ENCODE measurements at places on chromosomes 4 and X. TPM values are rescaled to one million over a fixed set of nuclear protein-coding genes. Genes with fewer than 3 reads are reported as not detected.

The RHOXF2 gene
- not detected for total RNA-seq

The C4orf17 gene
- not detected for total RNA-seq

DNA sequence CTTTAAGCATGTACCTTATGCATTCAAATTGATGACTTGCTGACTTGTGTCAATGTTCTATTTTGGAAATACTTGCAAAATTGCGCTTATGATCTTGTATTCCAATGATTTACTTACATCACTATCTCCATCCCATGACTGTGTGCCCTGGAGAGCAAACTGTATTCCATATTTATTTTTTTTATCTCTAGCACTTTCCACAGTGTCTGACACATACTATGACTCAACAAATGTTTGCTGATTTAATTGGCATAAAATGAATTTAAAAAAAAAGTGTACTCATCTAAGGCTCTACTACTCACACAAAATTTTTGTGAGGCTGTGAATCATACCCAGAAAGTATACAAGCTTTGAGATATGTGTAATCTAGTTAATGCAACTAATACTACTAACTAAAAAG lies 1066.8 kb upstream of the ADGRL3 start:
- H3K27ac ChIP-seq = no peak overlapping the region
- H3K4me3 ChIP-seq = no peak overlapping the region
- no peaks in the 10 kb centered on the region for H3K4me1 ChIP-seq

GRCh38 chrX:29826742-29827141 lies 388.6 kb upstream of the MAGEB2 start:
- no peaks in the 10 kb centered on the region for H3K36me3 ChIP-seq
- H3K4me3 ChIP-seq = no peak overlapping the region
- no peak overlapping the region for H3K27ac ChIP-seq
- no peaks in the 10 kb centered on the region for H3K27me3 ChIP-seq
- H3K4me1 ChIP-seq = no peaks in the 10 kb centered on the region

DNA sequence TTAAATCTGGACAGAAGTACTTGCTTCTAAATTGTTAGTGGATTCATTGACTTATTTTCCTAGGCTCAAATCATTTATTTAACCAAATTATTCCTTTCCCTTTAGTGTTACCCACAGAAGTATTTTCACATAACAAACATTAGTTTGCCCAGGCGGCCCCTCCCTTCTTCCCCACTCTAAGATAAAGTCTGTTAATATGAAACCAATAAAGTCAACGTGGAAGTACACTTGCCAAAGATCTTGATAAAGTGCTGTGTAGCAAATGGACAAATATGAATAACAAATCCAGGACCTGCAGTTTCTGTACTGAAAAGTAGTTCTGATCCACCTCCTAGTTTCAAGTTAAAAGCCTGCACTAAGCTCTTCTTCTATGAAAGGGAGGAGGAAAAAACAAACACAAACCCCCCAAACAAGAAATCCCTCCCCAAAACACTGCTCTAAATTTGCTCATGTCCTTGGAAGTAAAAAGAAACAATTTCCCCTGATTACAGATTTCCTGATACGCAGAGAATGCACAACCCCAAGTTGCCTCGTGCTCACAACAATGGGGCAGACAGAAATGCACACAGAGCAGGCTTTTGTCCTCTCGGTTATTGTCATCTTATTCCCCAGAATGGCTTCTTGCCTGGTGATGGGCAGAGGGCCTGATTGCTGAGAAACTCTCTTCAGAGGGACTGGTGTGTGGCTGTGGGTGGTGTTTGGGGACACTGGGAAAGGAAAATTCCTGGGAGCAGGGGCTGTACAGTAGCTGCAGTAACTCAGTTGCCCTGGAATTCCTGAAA lies 23.2 kb downstream of the TMSB4X start:
- H3K36me3 ChIP-seq = no peaks in the 10 kb centered on the region
- no peaks in the 10 kb centered on the region for H3K4me1 ChIP-seq
- no peak for DNase-seq

DNA sequence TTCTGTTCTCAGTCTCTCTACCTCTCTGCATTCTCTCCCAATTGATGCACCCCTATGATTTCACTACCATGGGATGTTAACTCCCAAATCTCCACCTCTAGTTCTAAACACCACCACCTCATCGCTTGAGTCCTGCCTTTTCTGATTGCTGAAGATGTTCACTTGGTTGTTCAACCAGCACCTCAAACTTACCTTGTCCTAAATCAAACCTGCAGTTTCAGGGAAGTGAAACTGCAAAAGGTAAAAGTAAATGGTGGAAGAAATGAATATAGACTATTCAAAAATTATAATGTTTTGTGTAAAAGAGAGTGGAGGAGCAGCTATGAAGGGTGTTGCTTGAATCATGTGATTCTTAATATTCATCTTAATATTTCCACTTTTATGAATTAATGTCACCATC lies 91.0 kb downstream of the PDE5A start:
- no peaks in the 10 kb centered on the region for H3K4me1 ChIP-seq
- H3K27me3 ChIP-seq = no peaks in the 10 kb centered on the region
- no peak for DNase-seq
- no peak overlapping the region for H3K4me3 ChIP-seq
- H3K36me3 ChIP-seq = no peaks in the 10 kb centered on the region

- no peaks in the 10 kb centered on the region for H3K27me3 ChIP-seq
- no peaks in the 10 kb centered on the region for H3K4me1 ChIP-seq
- DNase-seq = no peak
- no peak overlapping the region for H3K27ac ChIP-seq
- H3K4me3 ChIP-seq = no peak overlapping the region
- H3K36me3 ChIP-seq = no peaks in the 10 kb centered on the region
Measured at GRCh38 chrX:1507511-1508463, 29.2 kb downstream of the P2RY8 start.

DNA sequence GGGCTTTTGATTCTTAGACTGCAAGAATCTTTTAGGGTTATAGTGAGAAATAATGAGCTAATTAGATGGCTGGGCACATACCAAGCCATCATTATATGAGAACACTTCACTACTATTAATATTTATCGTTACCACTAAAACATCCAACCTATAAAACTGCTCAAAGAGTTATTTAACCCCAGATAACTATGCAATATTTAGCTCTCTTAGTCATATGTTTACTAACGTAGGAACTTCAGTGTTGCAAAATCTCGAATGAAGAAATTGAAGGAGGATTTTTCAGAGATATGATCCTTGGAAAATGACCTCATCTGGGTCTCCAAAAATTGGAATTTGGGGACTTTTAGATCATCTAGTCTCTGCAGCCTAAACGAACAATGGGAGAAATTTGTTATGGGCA lies 265.0 kb upstream of the RPS6KA3 start:
- H3K4me1 ChIP-seq = no peaks in the 10 kb centered on the region
- no peaks in the 10 kb centered on the region for H3K36me3 ChIP-seq
- H3K27me3 ChIP-seq = no peaks in the 10 kb centered on the region
- H3K4me3 ChIP-seq = no peak overlapping the region
- no peak overlapping the region for H3K27ac ChIP-seq

GRCh38 chr4:48329976-48330375 lies 11.4 kb upstream of the SLAIN2 start:
- no peak for DNase-seq
- no peak overlapping the region for H3K27ac ChIP-seq
- H3K4me3 ChIP-seq = no peak overlapping the region
- no peaks in the 10 kb centered on the region for H3K27me3 ChIP-seq
- H3K4me1 ChIP-seq = no peaks in the 10 kb centered on the region

- H3K27me3 ChIP-seq = no peaks in the 10 kb centered on the region
- H3K4me1 ChIP-seq = no peaks in the 10 kb centered on the region
- H3K27ac ChIP-seq = no peak overlapping the region
- no peak for DNase-seq
Measured at GRCh38 chr4:176988226-176988625, 195.5 kb upstream of the VEGFC start.

DNA sequence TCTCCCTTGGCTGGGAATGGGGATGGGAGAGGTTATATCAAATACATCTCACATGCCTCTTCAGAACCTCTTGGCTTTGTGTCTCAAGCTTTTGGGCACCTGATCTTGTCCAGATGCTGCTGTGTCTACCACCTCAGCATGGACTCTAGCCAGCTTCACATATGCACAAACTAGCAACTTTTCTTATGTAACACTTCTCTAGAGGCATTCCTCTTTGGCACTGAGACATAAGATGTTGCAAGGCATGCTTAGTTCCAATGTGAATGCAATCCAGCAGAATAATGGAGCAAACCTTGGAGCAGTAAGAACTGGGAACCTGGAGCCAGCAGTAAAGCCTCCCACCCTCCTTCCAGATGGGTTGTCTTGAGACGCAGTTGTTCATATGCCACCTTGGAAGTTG lies 113.4 kb upstream of the TMEM47 start:
- no peak overlapping the region for H3K27ac ChIP-seq
- DNase-seq = no peak
- H3K36me3 ChIP-seq = no peaks in the 10 kb centered on the region
- no peaks in the 10 kb centered on the region for H3K4me1 ChIP-seq

All from uterus (tissue), 4 donors.